Renal cortical epithelial cell (primary cell): ENCODE measurements at places on chromosomes 6 and 20. TPM values are rescaled to one million over a fixed set of nuclear protein-coding genes. Genes with fewer than 3 reads are reported as not detected.
A peak's percentile ranks its signal among the peaks of the same experiment; 100 is the strongest.

- DNase-seq = no peak
These were observed 38.8 kb downstream of the BMP2 start for GRCh38 chr20:6806275-6806674.

DNA sequence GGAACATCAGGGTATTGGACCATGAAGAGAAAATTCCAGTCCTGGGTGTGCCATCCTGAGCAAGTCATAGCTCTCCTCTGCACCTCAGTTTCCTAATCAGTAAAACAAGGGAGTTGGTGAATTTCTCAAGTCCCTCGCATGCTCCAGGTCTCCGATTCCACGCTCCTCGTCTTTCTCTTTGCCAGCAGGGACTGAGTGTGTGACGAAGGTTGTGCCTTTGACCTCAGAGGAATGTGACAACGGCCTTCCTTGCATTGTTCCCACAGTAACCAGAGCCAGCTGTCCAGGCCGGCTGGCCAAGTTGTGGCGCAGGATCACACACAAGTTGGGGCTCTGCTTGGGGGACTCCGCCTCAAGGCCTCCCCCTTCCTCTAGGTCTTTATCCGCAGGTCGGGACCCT is 217.3 kb downstream of the ATXN1 start:
- peak; percentile 88 for DNase-seq

TMEM244 gene
- not detected in 2 replicates for total RNA-seq

GRCh38 chr20:39090906-39091305 is 128.8 kb downstream of the DHX35 start:
- DNase-seq = no peak

SLCO4A1 gene
- total RNA-seq = 6.1 and 30.7 TPM in 2 replicates

DNA sequence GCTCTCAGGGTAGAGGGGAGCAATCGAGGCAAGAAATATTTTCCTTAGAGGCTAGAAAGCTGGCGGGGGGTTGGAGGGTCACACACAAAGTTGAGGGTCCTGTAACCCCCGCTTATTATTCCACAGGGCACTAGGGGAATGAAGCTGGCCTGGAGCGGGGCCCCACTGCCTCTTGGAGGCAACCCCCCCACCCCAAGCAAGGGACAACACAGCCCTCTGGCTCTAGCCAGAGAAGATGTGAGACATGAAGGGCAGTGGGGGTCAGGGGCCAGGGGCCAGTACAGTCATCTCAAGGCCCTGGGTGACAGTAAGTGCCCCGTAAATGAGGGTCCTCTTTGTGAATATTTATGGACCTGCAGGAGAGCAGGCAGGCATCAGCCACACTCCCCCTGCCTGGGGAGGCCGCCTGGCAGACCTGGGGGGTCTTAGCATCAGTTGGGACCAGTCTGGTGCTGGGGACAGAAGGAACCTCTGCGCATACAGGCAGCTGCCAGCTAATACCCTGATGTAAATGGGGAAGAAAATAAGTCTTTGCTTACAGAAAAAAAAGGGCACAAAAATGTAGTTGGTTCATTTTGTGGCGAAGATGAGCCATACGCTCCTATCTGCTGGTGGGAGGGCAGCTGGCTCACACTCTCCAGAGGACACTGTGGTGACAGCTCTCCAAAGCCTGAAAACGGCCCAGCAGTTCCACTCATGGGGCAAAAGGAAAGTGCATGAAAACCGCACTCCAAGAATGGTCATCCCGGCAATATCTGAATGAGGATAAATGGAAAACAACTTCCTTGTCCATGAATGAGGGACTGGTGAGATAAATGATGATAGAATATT is 21.9 kb downstream of the SPATA2 start:
- no peak for DNase-seq

- peak; percentile 48 for DNase-seq
These were observed 37.2 kb upstream of the PLCB1 start for GRCh38 chr20:8094850-8095249.

COL9A3 gene
- total RNA-seq = 0.05 and 0.35 TPM in 2 replicates

DNA sequence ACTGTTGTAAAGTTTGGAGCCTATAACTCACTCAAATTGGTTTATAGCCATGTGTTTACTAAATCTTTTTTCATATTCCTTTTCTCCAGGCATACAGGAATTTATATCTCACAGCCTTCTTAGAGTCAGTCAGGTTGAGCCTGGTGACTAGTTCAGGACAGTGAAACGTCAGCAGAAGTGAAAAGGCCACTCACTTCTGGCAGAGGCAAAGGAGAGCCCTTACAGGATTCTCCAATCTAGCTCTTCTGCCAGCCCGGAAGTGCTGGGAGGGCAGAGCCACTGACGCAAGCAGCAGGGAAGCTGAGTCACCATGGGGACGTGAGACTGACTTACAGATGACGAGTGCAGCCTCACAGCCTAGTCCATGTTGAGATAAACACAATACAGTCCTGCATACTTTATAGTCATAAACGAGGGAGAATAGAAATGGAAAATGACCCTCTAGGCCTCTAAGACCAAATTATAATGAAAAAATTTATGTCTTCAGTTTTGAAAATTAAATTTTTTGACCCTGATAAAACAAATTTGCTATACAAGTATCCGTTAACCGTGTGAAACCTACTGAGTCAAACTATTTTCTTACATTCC is 1.3 kb downstream of the PXT1 start:
- DNase-seq = peak; percentile 97

- no peak for DNase-seq
These were observed 59.9 kb upstream of the PMEPA1 start for GRCh38 chr20:57769756-57770155.

DNA sequence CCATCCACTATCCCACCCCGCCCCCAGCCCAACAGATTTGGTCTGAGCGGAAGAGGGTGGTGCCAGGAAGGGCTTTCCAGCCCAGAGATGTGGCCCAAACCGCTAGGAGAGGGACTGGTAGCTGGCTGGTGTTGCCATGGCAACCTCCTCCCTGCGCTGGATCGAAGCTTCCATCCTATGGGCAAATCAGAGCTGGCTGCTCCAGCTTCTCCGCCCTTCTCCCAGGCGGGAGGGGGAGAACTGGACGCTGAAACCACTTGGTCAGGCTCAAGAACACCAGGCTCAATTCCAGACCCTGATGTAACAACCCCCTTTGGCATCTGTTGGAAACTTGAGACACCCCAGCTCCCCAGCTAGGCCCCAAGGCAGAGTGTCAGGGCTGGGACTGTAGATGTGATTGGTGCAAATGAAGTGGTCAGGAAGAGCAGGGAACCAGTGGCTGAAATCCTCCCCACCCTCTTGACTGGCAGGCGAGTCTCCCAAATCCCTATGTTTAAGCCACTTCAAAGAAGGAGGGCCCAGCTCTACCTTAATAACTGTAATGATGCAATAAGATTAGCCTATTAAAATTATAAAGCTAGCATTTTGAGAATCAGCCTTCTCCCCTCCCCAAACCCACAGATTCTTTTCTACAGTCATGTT is 4.2 kb downstream of the RIMS4 start:
- DNase-seq = no peak

GCNT2 gene
- 27.8 and 59.4 TPM in 2 replicates for total RNA-seq

GRCh38 chr20:60956194-60956593 is 295.9 kb upstream of the CDH4 start:
- no peak for DNase-seq

POLH gene
- total RNA-seq = 33.0 and 47.8 TPM in 2 replicates

HTR1E gene
- total RNA-seq = 0.15 TPM in 1 of 2 replicates, not detected in the other

PPARD gene
- 6.8 and 14.3 TPM in 2 replicates for total RNA-seq

DNA sequence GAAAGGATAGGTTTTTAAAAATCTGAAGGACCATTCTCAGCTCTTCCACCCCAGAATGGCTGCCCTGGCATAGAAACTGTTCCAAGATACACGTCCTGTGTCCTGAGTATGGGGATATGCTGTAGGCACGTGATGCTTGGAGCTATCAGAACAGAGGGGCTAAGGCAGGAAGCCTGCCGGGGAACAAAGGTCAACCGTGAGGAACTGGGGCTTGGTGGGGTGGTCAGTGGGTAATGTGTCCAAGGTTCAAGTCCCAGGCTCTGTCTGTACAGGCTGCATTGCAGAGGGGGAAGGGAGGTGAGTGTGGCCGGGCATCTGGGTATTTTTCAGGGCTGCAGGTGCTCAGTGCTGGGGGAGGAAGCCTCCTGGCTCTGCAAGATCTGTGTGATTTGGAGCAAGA is 479.6 kb upstream of the CHD6 start:
- no peak for DNase-seq

GRCh38 chr6:12605888-12606345 is 110.7 kb upstream of the PHACTR1 start:
- peak; percentile 70 for DNase-seq

SLC22A16 gene
- total RNA-seq = not detected in 2 replicates

CNKSR3 gene
- total RNA-seq = 14.9 and 39.6 TPM in 2 replicates

BEND6 gene
- total RNA-seq = 2.1 and 7.4 TPM in 2 replicates

GRCh38 chr6:83051377-83052172 is 14.1 kb downstream of the UBE3D start:
- no peak for DNase-seq

GRCh38 chr6:166629628-166630027 is 2.6 kb upstream of the RPS6KA2 start:
- DNase-seq = no peak

PRKN gene
- total RNA-seq = 3.6 and 3.8 TPM in 2 replicates

APOM gene
- total RNA-seq = 0.69 and 0.80 TPM in 2 replicates

SERPINB6 gene
- 113 and 137 TPM in 2 replicates for total RNA-seq

- DNase-seq = no peak
These were observed 15.7 kb upstream of the TMEM217 start for GRCh38 chr6:37273690-37274089.

GRCh38 chr6:22727710-22728109 is 158.3 kb downstream of the HDGFL1 start:
- no peak for DNase-seq

GRCh38 chr6:144758602-144759001 is 473.5 kb downstream of the UTRN start:
- peak; percentile 23 for DNase-seq

- DNase-seq = no peak
These were observed 11.4 kb downstream of the HECA start for GRCh38 chr6:139146317-139146726.

PAK5 gene
- total RNA-seq = not detected in 2 replicates

DNA sequence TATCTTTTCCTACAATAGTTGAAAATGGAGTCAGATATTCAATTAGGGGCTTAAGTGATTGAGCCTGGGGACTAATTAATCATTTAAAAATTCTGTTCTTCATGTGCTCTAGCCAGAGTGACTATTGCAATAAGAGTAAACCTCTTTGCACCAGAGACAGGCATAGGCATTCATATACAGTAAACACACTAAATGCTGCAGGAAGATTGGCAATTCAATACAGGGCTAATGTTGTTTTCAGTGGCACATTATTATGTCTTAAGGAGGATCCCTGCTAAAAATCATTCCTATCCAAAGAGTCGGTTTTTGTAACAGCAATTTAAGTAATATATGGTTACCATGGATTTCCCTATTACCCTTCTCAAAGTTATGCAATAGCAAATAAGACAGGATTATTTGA is 1.2 kb downstream of the PDE7B start:
- DNase-seq = no peak

DNA sequence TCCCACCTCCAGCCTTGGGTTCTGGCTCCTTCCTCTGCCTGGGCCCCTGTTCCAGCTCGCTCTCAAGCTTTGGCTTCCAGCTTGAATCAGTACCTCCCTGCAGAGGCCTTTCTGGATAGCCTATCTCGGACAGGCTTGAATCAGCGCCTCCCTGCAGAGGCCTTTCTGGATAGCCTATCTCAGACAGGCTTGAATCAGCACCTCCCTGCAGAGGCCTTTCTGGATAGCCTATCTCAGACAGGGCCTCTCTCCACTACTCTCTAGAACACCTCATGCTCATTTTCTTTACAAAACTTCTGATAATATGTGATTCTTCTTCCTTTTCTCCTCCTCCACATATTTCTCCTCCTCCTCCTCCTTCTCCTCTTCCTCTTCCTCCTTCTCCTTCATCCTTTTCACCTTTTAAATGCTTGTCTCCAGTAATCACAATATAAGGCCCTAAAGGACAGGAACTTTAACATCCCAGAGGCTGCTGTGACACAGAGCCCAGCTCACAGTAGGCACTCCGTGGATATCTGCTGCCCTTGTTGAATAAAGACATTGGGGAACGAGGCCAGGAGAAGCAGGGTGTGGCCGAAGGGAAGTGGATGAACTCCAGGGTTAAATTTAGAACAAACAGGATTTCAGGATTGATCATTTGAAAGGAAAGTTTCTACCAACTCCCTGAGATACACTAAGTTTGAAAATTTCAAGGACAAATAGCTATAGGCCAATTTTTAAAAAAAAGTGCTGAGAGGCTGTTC is 9.3 kb upstream of the RPS6KA2 start:
- DNase-seq = no peak

GRCh38 chr6:53239526-53239925 is 90.9 kb upstream of the GCM1 start:
- DNase-seq = peak; percentile 49

DNA sequence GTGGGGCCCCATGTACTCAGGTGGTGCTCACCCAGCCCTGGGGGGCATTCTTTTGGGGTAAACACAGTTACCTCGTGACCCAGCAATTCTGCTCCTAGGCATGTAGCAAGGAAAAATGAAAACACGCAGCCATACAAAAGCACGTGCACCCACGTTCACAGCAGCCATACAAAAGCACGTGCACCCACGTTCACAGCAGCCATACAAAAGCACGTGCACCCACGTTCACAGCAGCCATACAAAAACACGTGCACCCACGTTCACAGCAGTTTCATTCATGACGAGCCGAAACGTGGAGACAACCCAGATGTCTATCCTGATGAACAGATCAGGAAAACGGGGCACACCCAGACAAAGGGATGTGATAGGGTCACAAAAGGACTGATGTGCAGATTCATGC is 57.1 kb downstream of the YTHDF1 start:
- no peak for DNase-seq

GRCh38 chr6:86943819-86944407 is 6.6 kb downstream of the HTR1E start:
- no peak for DNase-seq

CCND3 gene
- 54.9 and 113 TPM in 2 replicates for total RNA-seq

TMEM14A gene
- 46.9 and 69.5 TPM in 2 replicates for total RNA-seq

IL17A gene
- not detected in 2 replicates for total RNA-seq

GRCh38 chr20:1328680-1329330 is at the start of gene SDCBP2:
SDCBP2 (minus strand) TSS chr20:1329139; CDS start chr20:1320416, 8,723 bp downstream.
- no peak for DNase-seq

- peak; percentile 83 for DNase-seq
These were observed 92.3 kb downstream of the MRPL14 start for GRCh38 chr6:44034931-44035345.

GRCh38 chr6:119669221-119669620 is 319.7 kb upstream of the MAN1A1 start:
- no peak for DNase-seq

GRCh38 chr6:7515363-7515762 is 26.1 kb upstream of the DSP start:
- DNase-seq = no peak
